ENCODE measurements at places on chromosomes 6 and 20. TPM values are rescaled to one million over a fixed set of nuclear protein-coding genes. Genes with fewer than 3 reads are reported as not detected.

Gene PROKR2
- not detected for total RNA-seq

Gene SRMS
- 0.25 TPM for total RNA-seq

Gene SOX4
- 7.9 TPM for total RNA-seq

Gene GSTA2
- total RNA-seq = not detected

Gene SPATS1
- not detected for total RNA-seq

Gene NT5E
- 20.5 TPM for total RNA-seq

Gene DSP
- 33.0 TPM for total RNA-seq

Gene SLC35F1
- not detected for total RNA-seq

Gene VSTM2L
- total RNA-seq = 27.9 TPM

Gene VSX1
- 0.93 TPM for total RNA-seq

Gene NKAIN4
- total RNA-seq = 5.2 TPM

Gene HTR1E
- total RNA-seq = not detected

Gene FAM209B
- 0.33 TPM for total RNA-seq

Gene CNBD2
- total RNA-seq = 6.7 TPM

Data from A549 treated with AZD2906 at 1 μM for 4 hours (cell line).